Bronchial smooth muscle cell (primary cell): ENCODE measurements at places on chromosomes 3 and 15. TPM values are rescaled to one million over a fixed set of nuclear protein-coding genes. Genes with fewer than 3 reads are reported as not detected.

NANOGP8 gene
- total RNA-seq, result not detected in 2 replicates

AQP9 gene
- total RNA-seq, result not detected in 2 replicates

POC1A gene
- 2.6 and 5.4 TPM in 2 replicates for total RNA-seq

ACSBG1 gene
- total RNA-seq, result not detected in 2 replicates

C3orf70 gene
- total RNA-seq, result 0.16 and 0.34 TPM in 2 replicates

MESP2 gene
- total RNA-seq, result 0.52 and 1.9 TPM in 2 replicates

RETNLB gene
- not detected in 2 replicates for total RNA-seq

SENP8 gene
- total RNA-seq, result 1.2 and 2.2 TPM in 2 replicates

MCF2L2 gene
- 0.09 and 0.32 TPM in 2 replicates for total RNA-seq

ISLR gene
- 152 and 214 TPM in 2 replicates for total RNA-seq

ANKDD1A gene
- 8.2 and 14.8 TPM in 2 replicates for total RNA-seq

MKRN2OS gene
- not detected in 2 replicates for total RNA-seq

LEO1 gene
- total RNA-seq, result 25.5 and 35.8 TPM in 2 replicates

ZNF385D gene
- total RNA-seq, result 1.1 and 1.5 TPM in 2 replicates

GADL1 gene
- 1.1 and 1.9 TPM in 2 replicates for total RNA-seq

SEMA5B gene
- not detected in 2 replicates for total RNA-seq

SEMA6D gene
- 4.9 and 9.5 TPM in 2 replicates for total RNA-seq

SLC28A2 gene
- not detected in 2 replicates for total RNA-seq

GPR62 gene
- not detected in 2 replicates for total RNA-seq

CRYGS gene
- 0.79 and 0.94 TPM in 2 replicates for total RNA-seq

FBXW12 gene
- not detected in 2 replicates for total RNA-seq

AMOTL2 gene
- 12.3 and 48.1 TPM in 2 replicates for total RNA-seq

CPN2 gene
- not detected in 2 replicates for total RNA-seq

WWTR1 gene
- 23.2 and 28.6 TPM in 2 replicates for total RNA-seq

DUOXA1 gene
- under 0.01 TPM in 2 replicates for total RNA-seq

SLC9C1 gene
- total RNA-seq, result not detected in 2 replicates

PPP1R2 gene
- 57.1 and 85.2 TPM in 2 replicates for total RNA-seq

POU1F1 gene
- not detected in 2 replicates for total RNA-seq

GOLGA6A gene
- total RNA-seq, result under 0.01 TPM in 2 replicates

LRRC31 gene
- total RNA-seq, result not detected in 2 replicates

LTF gene
- total RNA-seq, result not detected in 2 replicates

ZPLD1 gene
- total RNA-seq, result under 0.01 TPM in 2 replicates

FOXL2NB gene
- total RNA-seq, result under 0.01 TPM in 1 of 2 replicates, not detected in the other

SLC2A2 gene
- total RNA-seq, result not detected in 2 replicates

ABCC5 gene
- total RNA-seq, result 13.9 and 23.1 TPM in 2 replicates

CPNE4 gene
- total RNA-seq, result not detected in 2 replicates

GRM2 gene
- under 0.01 TPM in 2 replicates for total RNA-seq

WDR5B gene
- 3.7 and 5.0 TPM in 2 replicates for total RNA-seq

KCNAB1 gene
- total RNA-seq, result under 0.01 TPM in 1 of 2 replicates, not detected in the other

IGSF10 gene
- total RNA-seq, result 0.94 and 2.0 TPM in 2 replicates

HYAL2 gene
- total RNA-seq, result 62.7 and 75.0 TPM in 2 replicates

DUOXA2 gene
- total RNA-seq, result not detected in 2 replicates

ZIC1 gene
- total RNA-seq, result not detected in 2 replicates

BMF gene
- total RNA-seq, result 3.8 and 21.8 TPM in 2 replicates
